AG04450 (cell line): ENCODE measurements at places on chromosomes 5 and 9.
A peak's percentile ranks its signal among the peaks of the same experiment; 100 is the strongest.

- no peak for DNase-seq
These were observed 53.3 kb upstream of the RNU6ATAC start for GRCh38 chr9:134217431-134218210.

DNA sequence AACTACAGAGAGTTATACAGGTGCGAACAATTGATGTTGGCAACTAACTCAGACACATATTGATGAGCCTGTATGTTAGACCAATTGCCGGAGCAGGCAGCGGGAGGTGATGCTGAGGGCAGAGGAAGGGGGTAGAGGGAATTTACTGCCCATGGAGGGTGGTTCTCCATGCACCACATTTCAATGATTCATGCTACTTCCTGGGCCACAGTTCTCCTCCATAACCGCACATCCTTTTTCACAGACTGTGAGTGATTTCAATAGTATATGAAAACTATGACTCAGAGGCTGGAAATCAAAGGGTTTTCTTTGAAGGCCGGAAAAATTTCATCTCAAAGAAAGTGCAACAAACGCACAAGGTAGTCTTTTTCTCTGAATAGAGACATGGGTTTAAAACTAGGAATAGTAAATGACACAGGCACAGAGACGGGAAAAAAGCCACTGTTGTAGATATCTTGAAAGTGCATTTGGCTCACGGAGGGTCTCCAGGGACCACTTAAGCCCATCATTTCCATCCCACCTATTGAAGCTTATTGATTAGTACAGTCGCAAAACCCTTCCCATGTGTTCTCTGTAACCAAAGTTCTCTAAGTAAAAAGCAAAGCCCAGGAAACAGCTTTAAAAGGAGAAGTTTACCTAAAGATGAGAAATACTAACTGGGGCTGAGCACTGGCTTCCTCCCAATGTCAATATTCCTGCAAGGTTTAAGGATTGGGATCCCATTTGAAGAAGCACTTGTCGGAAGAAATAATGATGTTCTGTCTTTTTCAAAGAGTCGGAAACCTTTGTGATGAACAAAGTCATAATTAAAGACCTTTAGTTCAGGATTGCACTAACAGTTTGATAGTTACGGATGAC lies 28.0 kb upstream of the ADAM19 start:
- peak; percentile 48 for DNase-seq

DNA sequence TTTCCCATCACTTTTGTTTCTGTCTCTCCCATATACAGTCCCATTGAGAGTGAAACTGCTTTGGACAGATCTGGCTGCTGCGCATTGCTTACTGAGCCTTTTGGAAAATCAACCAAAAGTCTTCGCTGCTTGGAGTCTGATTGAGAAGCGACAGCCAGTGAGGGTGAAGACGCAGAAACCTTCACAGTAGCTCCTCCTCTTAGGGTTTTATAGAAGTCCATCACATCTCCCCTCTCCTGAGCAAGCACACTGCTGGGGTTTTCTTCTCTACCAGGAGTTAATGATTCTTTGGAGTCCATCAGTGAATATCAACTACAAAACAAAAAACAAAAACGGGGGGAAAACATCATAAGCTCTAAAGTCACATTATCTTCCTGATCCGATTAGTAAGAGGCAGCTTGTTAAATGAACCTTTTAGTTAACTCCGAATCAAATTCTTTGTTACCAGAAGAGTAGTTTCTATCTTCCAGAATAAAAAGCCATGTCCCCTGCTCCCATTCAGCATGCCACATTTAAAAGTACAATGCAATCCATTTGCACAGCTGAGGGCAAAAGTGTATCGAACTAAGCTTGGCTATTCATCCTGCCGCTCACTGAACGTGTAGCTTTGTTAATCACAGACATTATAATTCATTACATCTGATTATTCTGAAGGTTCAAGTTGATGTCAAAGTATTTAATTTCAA lies 2.8 kb downstream of the NR3C1 start:
- DNase-seq, result no peak

DNA sequence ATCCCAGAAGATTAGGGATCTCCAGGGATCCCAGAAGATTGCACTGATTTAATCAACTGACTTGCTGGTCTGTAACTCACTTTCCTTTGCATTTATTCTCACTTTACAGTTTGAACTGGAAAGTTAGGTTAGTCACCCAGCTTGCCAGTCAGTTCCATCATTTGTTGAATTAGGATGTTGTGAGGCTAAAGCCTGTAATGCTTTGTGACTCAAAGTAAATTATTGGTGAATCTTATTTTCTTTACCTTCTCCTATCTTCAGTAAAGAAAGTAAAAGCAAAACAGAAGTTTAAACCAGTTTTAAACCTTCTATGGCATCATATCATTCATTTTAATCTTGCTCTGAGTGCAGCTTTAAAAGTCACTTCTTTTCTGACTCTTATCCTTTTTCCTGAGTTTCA lies 85.8 kb downstream of the SLC44A1 start:
- DNase-seq, result no peak
